ENCODE measurements at places on chromosomes 1 and 21. TPM values are rescaled to one million over a fixed set of nuclear protein-coding genes. Genes with fewer than 3 reads are reported as not detected.

CYP4B1 gene
- total RNA-seq = not detected

IGSF3 gene
- 0.36 TPM for total RNA-seq

PLA2G2C gene
- 0.17 TPM for total RNA-seq

RC3H1 gene
- total RNA-seq = 65.4 TPM

RNF186 gene
- not detected for total RNA-seq

CR1L gene
- not detected for total RNA-seq

FCRL2 gene
- not detected for total RNA-seq

SPRR1A gene
- not detected for total RNA-seq

OR2L13 gene
- total RNA-seq = not detected

C4BPA gene
- total RNA-seq = not detected

CCDC185 gene
- total RNA-seq = not detected

DNA sequence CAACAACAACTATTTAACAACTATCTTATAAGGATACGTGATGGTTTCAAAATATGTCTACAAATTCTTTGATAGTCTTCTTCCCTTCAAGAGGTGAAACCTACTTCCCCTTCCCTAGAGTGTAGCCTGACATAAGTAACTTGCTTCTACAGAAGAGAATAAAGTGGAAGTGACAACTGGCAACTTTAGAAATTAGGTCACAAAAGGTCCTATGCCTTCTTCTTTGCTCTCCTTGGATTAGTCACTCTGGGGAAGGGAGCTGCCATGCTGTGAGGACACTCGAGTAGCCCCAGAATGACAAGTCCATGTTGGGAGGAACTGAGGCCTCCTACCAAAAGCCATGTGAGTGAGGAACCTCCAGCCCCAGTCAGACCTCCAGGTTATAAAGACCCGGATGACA lies 19.2 kb downstream of the EFCAB14 start:
- no peak for DNase-seq
- H3K36me3 ChIP-seq = peaks cover 35% of the 10 kb centered on the region
- H3K27ac ChIP-seq = no peak overlapping the region
- H3K27me3 ChIP-seq = no peaks in the 10 kb centered on the region
- no peak overlapping the region for H3K4me3 ChIP-seq
- peaks cover 41% of the 10 kb centered on the region for H3K4me1 ChIP-seq

GRCh38 chr1:230684146-230684545 lies 29.8 kb downstream of the AGT start:
- H3K36me3 ChIP-seq = peaks cover 37% of the 10 kb centered on the region
- H3K27me3 ChIP-seq = no peaks in the 10 kb centered on the region
- no peak overlapping the region for H3K4me3 ChIP-seq
- no peak overlapping the region for H3K27ac ChIP-seq
- H3K4me1 ChIP-seq = peaks cover 14% of the 10 kb centered on the region
- DNase-seq = no peak

GRCh38 chr1:26156285-26157038 lies 2.4 kb upstream of the FAM110D start:
- no peaks in the 10 kb centered on the region for H3K4me1 ChIP-seq
- H3K27ac ChIP-seq = no peak overlapping the region
- DNase-seq = no peak
- H3K36me3 ChIP-seq = no peaks in the 10 kb centered on the region
- H3K27me3 ChIP-seq = peaks cover 36% of the 10 kb centered on the region

GRCh38 chr1:182703539-182703938 lies 19.2 kb upstream of the RGS8 start:
- H3K4me3 ChIP-seq = no peak overlapping the region
- no peak for DNase-seq
- H3K27ac ChIP-seq = no peak overlapping the region
- no peaks in the 10 kb centered on the region for H3K4me1 ChIP-seq
- H3K36me3 ChIP-seq = no peaks in the 10 kb centered on the region

DNA sequence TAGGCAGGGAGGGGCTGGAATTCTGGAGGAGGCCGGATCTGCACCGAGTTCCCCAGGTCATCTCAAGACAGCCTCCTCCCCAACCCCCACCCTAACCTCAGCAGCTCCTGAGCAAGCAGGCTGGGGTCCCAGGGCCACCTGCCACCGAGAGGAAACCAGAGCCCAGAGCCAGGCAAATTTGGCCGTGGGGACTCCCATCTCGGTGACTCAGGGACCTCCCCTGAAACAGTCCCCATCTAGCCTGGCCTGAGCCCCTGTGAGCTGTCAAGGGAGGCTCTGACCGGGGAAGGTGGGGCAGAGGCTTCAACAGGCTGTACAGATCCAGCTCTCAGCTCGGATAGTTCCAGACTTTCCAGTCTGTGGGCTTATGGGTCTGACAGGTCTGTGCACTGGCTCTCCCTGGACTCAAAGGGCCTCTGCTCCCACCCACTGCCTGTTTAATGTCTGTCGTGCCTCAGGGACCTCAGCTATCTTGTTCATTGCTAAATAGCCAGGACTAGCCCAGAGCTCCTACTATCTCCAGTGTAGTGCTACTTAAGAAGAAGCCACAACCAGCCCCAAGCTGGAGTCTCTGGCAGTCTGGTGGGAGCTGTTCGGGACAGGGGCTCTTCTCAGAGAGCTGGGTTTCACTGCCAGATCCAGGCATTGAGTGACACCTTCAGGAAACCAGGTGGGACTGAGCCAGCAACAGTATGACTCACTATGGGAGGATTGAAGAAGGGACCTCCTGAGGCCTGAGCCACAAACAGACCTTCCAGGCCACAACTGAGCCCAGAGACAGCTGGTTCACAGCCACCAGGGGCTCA lies 25.6 kb downstream of the MATN1 start:
- H3K36me3 ChIP-seq = no peaks in the 10 kb centered on the region
- H3K4me1 ChIP-seq = no peaks in the 10 kb centered on the region
- H3K27me3 ChIP-seq = peaks cover 3% of the 10 kb centered on the region

DNA sequence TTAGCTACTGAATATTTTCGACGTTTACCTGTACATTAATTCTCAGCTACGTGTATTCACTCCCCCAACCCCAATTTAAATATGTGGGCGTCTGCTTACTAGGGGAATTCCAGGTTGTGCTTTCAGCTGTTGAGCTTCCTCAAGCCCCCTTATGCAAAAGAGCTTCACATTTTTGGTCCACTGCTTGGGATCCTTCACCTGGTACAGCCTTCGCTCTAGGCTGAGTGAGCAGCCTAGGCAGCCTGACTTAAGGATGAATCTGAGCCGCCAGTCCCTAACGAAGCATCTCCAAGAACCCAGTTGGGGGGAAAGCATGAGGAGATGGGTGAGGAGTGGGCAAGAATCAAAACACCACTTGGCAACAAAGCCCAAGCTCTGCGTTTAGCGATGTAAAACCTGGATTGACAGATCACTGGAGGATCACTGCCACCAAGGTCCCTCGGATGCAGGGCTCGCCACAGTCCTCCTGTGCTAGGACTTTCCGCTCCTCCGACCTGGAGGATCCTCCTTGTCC lies 674 bp downstream of the BCL10 start:
- peaks cover 12% of the 10 kb centered on the region for H3K27me3 ChIP-seq
- no peak for DNase-seq
- H3K4me1 ChIP-seq = peaks cover 41% of the 10 kb centered on the region
- peaks cover 17% of the 10 kb centered on the region for H3K36me3 ChIP-seq
- peak overlapping the region; percentile 85 for H3K4me3 ChIP-seq
- peak overlapping the region; percentile 83 for H3K27ac ChIP-seq

DNA sequence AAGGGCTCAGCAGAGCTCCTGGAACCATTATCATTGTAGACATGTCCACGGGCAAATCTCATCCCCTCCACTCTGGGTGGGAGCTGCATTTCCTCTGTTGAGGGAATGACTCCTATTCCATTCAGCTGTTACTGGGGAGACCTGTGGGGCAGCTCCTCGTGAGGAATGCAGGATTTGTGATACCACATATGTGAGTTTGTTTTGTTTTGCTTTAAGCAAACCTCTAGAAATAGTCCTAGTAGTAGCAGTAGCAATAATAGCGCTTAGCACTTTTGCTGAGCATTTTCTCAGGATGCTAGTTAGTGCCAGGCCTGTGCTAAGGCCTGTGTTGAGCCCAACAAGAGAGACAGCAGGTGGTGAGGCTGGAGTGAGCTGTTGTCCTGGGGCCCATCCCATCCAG lies 10.8 kb downstream of the OLIG1 start:
- H3K27ac ChIP-seq = peak overlapping the region; percentile 38
- H3K36me3 ChIP-seq = no peaks in the 10 kb centered on the region
- no peak overlapping the region for H3K4me3 ChIP-seq
- peaks cover 26% of the 10 kb centered on the region for H3K4me1 ChIP-seq

DNA sequence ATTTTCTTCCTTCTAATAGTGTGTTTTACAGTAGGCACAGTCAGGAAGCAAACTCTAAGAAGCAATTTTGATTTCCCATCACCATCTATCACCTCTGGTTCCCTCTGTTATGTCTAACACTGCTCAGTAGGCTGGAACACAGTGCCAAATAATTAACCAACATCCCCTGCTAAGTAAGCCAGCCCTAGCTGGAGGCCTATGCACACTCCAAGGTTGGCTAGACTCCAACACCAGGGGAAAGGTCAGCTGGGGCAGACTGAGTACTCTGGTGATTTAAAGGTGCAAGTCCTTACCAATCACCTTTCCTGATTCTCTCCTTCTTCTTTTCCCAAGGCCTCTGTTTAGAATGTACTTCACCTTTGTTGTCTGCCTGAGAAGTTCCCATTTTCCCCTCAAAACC lies 46.5 kb upstream of the BEND5 start:
- H3K4me1 ChIP-seq = no peaks in the 10 kb centered on the region
- H3K36me3 ChIP-seq = no peaks in the 10 kb centered on the region
- H3K27ac ChIP-seq = no peak overlapping the region
- DNase-seq = no peak
- no peak overlapping the region for H3K4me3 ChIP-seq

GRCh38 chr1:47983691-47984090 lies 13.5 kb downstream of the TRABD2B start:
- H3K27ac ChIP-seq = no peak overlapping the region
- no peak overlapping the region for H3K4me3 ChIP-seq
- no peak for DNase-seq
- H3K4me1 ChIP-seq = peaks cover 2% of the 10 kb centered on the region
- no peaks in the 10 kb centered on the region for H3K36me3 ChIP-seq

DNA sequence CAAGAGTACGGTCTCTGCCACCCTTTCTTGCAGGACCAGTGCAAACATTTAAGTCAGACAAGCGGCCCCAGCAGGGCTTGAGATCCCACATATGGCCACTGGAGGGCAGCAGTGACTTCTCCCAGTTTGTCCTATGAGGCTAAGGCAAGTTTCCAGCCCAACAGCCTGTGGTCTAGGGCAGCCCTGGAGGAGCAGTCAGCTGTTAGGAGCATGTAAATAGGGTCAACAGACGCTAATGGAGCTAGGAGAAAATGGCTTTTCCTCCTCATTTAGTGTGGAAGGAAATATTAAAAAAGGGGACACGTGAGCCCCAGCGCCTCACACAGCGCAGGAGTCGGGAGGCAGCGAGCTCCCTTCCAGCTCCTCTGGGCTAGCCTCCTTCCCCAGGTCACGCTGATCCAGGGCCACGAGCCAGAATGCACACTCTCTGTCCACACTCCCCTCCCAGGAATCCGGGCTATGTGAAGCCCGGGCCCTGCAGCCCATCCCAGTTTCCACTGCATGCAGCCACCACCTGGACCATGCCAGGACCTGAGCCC lies 95.6 kb downstream of the LAMC2 start:
- H3K36me3 ChIP-seq = no peaks in the 10 kb centered on the region
- no peak overlapping the region for H3K27ac ChIP-seq
- H3K4me3 ChIP-seq = no peak overlapping the region
- H3K4me1 ChIP-seq = no peaks in the 10 kb centered on the region
- peaks cover 9% of the 10 kb centered on the region for H3K27me3 ChIP-seq

DNA sequence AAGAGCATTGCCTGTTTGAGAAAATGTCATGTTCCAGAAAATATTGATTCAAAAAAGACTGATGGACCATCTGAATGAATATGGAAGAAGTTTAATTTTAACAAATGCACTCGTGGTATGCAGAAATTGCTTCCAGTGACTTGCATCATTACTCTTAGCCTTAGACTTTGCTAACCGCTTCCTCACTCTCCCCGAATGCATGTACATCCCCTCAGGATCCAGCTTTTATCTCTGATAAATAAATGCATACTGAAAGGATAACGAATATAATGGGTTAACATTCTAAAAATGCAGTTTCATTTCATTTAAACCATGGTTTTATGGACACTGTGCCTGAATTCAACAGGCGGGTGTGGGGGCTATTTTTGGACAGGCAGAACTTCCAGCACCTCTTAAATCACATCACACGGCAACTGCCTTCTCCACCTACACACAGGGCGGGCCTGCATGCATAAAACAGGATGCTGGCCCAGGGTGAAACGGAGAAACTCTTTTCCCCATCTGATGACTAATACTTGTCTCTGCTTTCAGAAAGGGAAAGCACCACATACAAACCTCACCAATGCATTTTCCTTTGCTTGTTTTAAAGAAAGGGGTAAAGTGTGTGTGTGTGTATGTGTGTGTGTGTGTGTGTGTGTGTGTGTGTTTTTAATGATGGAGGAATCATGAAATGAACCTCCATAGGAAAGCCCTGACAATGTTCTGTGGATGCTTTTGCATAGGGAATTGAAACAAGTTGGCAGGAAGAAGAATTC lies 48.7 kb downstream of the SPAG17 start:
- no peak for DNase-seq
- H3K27me3 ChIP-seq = peaks cover 5% of the 10 kb centered on the region
- no peaks in the 10 kb centered on the region for H3K4me1 ChIP-seq
- H3K36me3 ChIP-seq = no peaks in the 10 kb centered on the region
- H3K4me3 ChIP-seq = no peak overlapping the region
- no peak overlapping the region for H3K27ac ChIP-seq

DNA sequence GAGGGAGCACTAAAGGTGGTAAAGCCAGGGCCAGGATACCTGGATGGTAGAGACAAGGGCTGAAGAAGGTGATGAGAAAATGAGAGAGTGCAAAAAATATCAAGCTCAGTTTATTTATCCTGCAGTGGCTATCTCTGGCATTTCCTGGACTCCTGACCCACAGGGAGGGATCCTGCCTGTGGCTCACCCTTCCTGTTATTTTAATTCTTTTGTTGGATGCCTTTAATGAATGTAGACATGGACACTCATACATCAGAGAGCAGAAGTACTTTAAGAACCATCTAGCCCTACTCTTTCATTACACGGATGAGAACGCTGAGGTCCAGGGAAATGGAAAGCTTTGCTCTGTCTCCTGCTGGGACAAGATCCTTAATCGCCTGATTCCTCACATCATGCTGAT lies 20.6 kb downstream of the JUN start:
- peaks cover 17% of the 10 kb centered on the region for H3K4me1 ChIP-seq
- H3K27me3 ChIP-seq = no peaks in the 10 kb centered on the region
- no peak overlapping the region for H3K27ac ChIP-seq
- DNase-seq = no peak
- H3K36me3 ChIP-seq = no peaks in the 10 kb centered on the region

DNA sequence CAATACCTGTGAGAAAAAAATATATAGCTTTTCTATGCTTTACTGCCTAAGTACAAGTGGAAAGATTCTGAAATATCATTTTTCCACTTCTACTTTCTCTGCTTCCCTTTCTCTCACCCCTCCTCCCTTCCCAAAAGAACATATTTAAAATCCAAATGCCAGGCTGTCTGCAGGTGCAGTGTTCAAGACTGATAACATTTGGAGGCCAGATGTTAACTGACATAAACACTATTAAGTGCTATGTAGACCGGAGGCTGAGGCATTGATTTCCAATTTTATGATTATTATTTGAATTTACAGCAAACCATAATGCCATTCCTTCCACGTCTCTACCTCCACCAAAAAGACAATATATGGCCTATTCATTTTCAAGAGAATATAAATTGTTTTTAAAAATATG lies 296.9 kb upstream of the SGIP1 start:
- H3K4me1 ChIP-seq = no peaks in the 10 kb centered on the region
- DNase-seq = no peak
- H3K27me3 ChIP-seq = peaks cover 18% of the 10 kb centered on the region
- no peaks in the 10 kb centered on the region for H3K36me3 ChIP-seq
- no peak overlapping the region for H3K27ac ChIP-seq
- H3K4me3 ChIP-seq = no peak overlapping the region

- H3K4me1 ChIP-seq = no peaks in the 10 kb centered on the region
- H3K27me3 ChIP-seq = no peaks in the 10 kb centered on the region
- DNase-seq = no peak
- H3K36me3 ChIP-seq = no peaks in the 10 kb centered on the region
- no peak overlapping the region for H3K27ac ChIP-seq
Measured at GRCh38 chr1:247681288-247681897, 1.9 kb upstream of the OR13G1 start.
